ENCODE measurements at places on chromosomes 2 and 18. TPM values are rescaled to one million over a fixed set of nuclear protein-coding genes. Genes with fewer than 3 reads are reported as not detected.
A peak's percentile ranks its signal among the peaks of the same experiment; 100 is the strongest.

DNA sequence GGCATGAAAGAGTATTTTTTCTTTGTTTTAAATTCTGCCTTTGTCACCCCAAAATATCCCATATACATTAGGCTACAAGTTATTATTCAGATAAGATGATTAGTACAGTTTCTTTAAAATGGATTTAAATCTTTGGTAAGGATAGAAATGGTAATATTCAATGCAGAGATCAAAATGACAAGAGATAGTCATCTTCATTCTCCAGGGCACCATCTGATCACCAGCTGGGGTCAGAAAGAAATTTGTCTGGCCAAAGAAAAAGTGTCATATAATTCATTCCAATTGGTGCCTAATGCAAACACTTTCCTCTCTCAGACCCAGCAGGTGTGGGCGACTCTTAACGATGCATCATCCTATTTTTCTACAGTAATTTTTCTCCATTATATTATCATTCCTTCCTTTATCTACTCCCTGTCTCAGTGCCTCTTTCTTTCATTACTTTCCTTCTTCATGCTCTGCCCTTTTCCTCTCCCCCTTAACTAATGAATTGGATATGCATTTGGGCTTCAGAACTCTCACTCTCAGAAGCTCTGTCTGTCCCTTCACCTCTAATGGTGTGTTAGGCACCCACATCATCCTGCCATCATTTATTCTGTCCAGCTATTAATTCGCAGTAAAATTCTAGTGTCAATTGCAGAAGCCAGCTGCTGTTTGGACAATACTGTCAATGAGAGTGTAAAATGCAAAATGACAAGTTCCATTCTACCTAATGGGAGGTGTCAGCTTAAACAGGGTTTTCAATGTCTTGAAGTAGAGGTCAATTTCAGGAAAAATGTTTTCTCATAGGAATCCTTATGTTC is 570.5 kb downstream of the TDRD15 start:
- DNase-seq, result no peak

GRCh38 chr2:27086090-27086723 is 365 bp upstream of the KHK start:
- DNase-seq, result peak; percentile 94

DNA sequence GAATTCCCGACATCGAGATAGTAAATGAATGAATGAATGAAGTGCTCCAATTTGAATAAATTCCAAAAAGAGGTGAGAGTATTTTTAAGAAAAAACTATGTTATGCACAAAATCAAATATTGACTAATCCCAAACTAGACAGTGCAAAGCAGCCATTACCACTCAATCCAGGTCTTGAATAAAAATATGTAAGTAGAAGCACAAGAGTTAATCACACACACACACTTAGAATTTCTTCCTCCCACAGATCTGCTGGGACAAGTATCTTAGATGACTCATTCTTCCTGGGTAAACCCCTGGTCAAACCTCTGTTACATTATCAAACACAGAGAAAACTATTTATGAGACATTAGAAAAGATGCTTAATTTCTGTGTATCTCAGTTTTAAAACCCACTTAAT is 102.0 kb downstream of the PLA2R1 start:
- DNase-seq, result peak; percentile 84

- DNase-seq, result no peak
Measured at GRCh38 chr2:27070653-27071276, 689 bp downstream of the OST4 start.

DNA sequence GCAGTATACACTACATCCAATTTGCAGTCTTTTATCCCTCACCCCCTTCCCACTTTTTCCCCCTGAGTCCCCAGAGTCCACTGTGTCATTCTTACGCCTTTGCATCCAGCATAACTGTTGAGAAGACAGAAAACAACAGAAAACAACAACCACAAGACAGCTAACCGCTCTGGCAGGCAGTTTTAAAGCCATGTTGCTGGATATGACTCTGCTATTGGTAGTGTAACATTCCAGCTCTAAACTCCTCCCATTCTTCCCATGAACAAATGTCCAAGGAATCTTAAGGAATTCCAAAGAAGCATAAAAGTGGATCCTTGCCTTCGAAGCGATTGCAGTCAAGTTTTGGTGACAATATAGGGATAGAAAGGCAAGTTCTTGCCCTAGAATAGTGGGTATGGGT is 599.1 kb downstream of the NYAP2 start:
- no peak for DNase-seq

DNA sequence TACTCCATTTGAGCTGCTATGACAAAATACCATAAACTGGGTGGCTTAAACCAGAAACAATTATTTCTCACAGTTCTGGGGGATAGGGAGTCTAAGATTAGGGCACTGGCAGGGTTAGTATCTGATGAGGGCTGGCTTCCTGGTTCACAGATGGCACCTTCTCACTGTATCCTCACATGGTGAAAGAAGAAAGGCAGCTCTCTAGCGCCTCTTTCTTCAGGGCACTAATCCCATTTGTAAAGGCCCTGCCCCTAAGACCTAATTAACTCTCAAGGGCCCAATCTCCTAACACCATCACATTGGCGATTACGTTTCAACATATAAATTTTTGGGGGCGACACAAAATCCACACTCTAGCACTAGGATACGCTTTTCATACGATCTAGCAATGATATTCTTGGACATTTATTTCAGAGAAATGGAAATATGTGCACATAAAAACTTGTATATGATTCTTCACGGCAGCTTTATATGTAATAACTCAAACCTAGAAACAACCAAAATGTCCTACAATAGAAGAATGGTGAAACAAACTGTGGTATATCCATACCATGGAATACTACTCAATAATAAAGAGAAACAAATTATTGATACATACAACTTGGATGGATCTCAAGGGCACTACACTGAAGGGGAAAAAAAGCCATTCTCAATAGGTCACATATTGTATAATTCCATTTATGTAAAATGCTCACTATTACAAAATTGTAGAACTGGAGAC is 111.0 kb downstream of the BCL2L11 start:
- no peak for DNase-seq

- DNase-seq, result no peak
Measured at GRCh38 chr2:233530381-233530780, 36.2 kb downstream of the USP40 start.

DNA sequence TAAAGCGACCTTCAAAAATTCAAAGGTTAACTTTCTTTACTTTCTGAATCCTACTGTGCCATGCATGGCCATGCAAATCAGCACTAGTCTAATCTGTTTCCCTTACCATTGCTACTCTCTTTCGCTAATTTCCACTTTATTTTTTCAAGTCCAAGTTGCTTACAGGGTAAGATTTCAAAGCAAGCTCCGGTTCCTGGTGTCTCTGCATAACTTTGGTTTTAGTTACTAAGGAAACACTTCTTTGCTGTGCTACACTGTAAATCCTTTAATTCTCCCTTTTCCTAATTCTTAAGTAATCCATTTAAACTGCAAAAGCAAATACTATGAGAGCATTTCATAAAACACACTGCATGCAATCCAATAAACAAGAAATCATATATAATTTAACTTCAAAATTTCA is 383.5 kb upstream of the LYPD1 start:
- no peak for DNase-seq

DNA sequence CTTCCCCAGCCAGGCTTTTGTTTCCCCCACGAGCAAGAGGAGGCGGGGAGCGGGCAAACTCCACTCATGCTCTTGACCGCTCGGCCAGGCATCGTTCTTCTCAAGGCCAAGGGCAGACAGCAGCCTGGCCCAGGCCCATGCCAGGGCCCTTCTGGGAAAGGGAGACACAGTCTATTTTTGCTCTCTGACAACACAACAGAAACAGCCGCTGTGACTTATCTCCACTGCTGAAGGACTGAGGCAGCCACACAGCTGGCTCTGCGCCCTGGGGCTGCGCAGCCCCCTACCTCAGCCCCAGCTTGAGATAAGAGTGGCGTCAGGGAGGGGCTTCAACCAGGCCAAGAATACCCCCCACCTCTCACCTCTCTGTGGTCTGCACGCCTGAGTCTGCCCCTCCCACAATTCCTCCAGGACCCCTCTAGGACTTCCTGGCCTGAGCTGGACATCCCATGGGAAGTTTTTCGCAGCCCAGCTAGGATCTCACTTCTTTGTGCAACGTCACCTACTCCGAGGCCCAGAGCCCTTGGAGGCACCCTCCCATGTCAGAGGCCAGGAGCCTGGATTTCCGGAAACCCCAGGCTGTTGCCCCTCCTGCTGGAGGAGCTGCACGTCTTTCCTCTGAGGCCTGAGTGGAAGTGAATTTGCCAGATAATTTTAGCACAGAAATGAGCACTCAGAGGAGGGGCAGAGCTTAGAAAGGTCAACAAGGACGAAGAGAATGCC is 118.9 kb upstream of the OTOS start:
- no peak for DNase-seq

- no peak for DNase-seq
Measured at GRCh38 chr2:1893856-1894255, 149.5 kb upstream of the PXDN start.

DNA sequence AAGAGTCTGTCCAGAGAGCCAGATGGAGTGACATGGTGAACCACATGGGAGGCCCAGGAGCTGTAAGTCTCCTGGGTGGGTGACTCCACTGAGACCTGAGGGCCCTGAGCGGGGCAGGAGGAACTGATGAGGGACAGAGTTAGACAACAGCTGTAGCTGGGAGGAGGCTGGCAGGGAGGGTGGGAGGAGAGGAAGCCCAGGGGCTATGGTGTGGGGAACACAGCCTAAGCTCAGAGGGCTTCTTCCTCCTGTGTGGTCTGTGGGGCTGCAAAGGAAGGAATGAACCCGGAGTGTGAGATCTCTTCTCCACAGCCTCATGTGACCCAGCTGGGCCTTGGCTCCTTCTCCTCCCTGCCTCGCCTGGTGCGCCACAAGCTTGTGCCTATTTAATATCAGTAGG is 395.6 kb upstream of the HS6ST1 start:
- no peak for DNase-seq

- DNase-seq, result no peak
Measured at GRCh38 chr2:106124905-106125549, 69.1 kb downstream of the UXS1 start.

- DNase-seq, result no peak
Measured at GRCh38 chr2:219864154-219864553, 236.7 kb downstream of the SLC4A3 start.

GRCh38 chr2:10175441-10175840 is 52.9 kb downstream of the RRM2 start:
- no peak for DNase-seq

Gene PTPRN
- total RNA-seq, result not detected

Gene TMEM200C
- 0.07 TPM for total RNA-seq

Gene TBR1
- 0.09 TPM for total RNA-seq

Gene GNAL
- total RNA-seq, result 0.65 TPM

Gene SNTG2
- not detected for total RNA-seq

Gene SULT1C4
- 28.2 TPM for total RNA-seq

Gene ANKRD30B
- not detected for total RNA-seq

Gene FSHR
- not detected for total RNA-seq

All from endothelial cell of umbilical vein (primary cell).